ENCODE measurements at places on chromosomes 3 and 15.

DNA sequence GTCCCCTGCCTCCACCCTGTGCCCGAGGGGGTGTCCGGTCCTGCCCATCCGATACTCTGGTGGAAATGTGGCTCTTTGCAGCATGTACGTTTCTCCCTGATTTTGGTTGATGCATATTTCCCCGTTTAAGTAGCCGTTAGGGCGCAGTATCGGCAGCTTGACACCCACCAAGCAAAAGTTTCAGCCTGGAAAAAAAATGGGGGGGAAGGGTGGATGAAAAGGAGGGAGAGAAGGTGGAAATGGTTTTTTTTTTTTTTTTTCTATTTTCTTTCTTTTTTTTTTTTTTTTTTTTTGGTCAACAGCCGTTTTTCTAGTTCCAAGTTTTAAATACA, 1.3 kb downstream of the RAP2B start:
- DNase-seq = peak; percentile 16

GRCh38 chr3:50239649-50240048, 3.6 kb downstream of the GNAI2 start:
- DNase-seq = no peak

DNA sequence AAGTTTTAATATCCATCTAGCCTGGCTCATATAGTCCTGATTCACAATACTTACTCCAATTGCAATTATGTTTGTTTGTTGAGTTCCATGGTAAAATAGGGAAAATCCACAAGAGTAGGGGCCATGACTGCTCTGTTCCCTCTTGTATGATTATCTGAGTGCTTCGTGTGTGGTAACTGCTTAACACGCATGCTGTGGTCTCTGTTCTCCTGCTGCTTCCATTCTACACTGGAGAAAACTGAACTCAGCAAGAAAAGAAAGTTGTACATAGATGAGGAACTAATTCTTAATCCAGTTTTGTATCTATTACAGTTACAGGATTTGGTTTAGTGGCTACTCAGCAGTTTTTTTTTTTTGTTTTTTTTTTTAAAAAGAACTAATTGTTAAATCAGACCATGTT, 223.0 kb upstream of the SATB1 start:
- DNase-seq = no peak

DNA sequence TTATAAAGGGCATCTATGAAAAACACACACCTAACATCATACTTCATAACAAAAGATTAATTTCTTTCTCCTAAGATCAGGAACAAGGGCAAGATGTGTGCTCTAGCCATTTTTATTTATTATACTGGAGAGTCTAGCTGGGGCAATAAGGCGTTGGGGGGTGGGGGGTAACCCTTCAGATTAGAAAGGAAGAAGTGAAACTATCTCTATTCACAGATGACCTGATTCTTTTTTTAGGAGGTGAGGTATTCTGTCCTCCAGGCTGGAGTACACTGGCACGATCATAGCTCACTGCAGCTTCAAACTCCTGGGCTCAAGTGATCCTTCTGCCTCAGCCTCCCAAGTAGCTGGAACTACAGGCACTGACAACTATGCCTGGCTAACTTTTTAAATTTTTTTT, 89.5 kb upstream of the MANF start:
- no peak for DNase-seq

- no peak for DNase-seq
Measured at GRCh38 chr3:41489231-41489630, 289.9 kb downstream of the CTNNB1 start.

DNA sequence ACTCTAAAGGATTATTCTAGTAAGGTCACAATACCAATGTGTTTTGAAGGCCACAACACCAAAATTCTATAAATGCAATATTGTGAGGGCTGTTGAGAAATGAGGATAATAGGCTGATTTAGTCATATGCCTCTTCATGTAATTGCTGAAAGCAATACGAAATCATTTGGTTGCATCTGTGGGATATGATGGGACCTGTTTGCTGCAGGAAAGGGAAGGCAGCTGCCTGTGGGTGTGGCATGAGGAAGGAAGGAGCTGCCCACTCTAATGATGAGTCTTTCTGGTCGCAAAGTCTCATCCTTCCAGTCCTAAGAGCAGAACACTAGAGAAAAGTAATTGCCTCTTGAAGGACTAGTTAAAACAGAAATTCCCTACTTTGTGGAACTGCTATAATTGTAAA, 245.3 kb upstream of the ZPLD1 start:
- DNase-seq = no peak

Measured in DMS 273 treated with DMSO at 0.1 percent for 48 hours (cell line).